CD4-positive, alpha-beta T cell treated with Interleukin-4 for 1 hour (primary cell): ENCODE measurements at places on chromosomes 5 and 9.

GRCh38 chr9:99119976-99120655, 15.2 kb downstream of the TGFBR1 start:
- no peak for DNase-seq

GRCh38 chr9:107489687-107490605, at the start of gene KLF4:
Gene KLF4 (minus strand): TSS chr9:107489769. CDS start chr9:107489172, 597 bp downstream.
- peak; percentile 72 for DNase-seq

DNA sequence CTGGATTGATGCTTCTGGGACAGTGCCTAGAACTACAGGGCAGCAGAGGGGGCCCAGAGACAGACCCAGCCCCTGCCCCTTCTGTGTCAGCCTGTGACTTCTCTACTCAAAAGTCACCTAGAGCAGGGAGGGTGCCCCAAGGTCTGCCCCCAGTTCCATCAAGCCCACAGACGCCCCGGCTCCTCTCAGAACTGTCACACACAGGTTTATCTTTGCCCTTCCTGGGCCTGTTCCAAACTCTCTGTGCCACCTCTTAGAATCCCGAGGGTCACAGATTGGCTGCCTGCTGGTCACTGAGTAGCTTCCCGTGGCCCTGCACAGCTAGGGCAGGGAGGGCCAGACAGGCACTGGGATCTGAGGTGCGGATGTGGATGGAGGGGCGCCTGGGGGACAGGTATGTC, 1.7 kb downstream of the RGS14 start:
- no peak for DNase-seq

- peak; percentile 50 for DNase-seq
Observed at GRCh38 chr9:96232539-96233241, 69.3 kb downstream of the HSD17B3 start.

DNA sequence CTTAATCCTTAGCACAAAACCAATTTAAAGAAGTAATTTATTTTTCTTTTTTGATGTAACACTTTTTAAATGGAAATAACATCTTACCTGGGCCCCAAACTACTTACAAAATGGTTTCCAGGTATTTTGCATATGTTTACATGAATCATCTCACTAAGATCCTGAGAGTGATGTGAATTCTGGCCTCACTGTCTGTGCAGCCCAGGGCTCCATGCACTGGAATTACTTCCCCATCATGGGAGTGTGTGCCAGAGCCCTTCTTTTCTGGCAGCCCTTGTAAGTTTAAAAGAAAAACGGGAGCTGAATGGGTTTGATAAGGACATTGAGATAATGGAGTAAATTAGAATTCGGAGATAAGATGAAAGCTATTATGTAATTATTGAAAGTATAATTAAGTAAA, 12.2 kb upstream of the F2R start:
- DNase-seq: no peak

GRCh38 chr5:169688106-169688505, 51.0 kb downstream of the DOCK2 start:
- DNase-seq: no peak

DNA sequence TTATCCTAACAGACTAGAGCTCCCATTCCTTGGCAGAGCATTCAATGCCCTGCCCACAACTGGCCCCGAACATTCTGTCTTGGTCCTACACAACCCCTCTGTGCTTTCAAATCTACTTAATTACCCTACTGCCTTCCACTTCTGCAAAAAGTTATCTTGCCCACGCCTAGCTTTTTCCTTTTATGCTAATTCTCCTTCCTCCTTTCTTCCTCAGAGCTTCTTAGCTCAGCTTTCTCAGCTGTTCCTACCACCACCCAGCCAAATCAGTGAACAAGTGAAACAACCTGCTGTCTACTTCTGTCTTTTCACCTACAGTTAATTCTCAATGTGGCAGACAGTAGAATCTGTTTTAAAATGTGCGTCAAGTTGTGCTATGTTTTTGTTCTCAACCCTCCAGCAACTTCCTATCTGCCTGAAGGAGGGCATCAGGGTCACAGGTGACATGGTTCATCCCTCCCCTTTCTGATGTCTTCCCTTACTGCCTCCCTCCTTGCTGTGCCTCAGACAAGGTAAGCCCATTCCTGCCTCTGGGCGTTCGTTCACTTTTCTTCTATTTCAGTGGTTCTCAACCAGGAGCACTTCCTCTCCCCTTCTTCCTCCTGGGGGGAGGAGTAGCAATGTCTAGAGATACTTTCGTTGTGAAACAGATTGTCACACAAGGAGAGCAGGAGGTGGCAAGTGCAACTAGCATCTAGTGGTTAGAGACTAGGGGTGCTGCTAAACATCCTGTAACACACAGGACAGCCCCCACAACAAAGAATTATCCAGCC, 1.3 kb upstream of the REEP5 start:
- peak; percentile 58 for DNase-seq

DNA sequence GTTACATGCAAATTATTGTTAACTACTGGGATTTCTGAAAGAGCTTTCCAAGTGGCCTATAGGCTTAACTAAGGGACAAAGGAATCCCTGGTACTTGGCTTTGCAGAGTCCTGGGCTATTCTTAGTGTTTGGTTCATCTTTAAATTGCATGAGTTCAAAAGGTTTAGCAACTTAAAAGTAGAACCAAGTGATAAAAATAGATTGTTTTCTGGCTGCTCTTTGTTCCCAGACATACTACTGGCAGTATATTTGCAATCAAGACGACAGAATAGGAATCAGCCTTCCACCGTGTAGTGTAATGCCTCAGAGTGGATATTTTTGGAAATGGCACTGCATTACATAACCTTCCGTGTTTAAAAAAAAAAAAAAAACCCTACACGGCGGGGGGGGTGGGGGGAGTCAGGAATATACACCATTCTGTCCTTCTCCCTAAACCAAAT, 1.0 kb downstream of the NREP start:
- DNase-seq: no peak

- DNase-seq: no peak
Observed at GRCh38 chr9:68755752-68756151, 50.7 kb downstream of the PIP5K1B start.

GRCh38 chr5:17096952-17097695, 120.3 kb upstream of the BASP1 start:
- DNase-seq: no peak

DNA sequence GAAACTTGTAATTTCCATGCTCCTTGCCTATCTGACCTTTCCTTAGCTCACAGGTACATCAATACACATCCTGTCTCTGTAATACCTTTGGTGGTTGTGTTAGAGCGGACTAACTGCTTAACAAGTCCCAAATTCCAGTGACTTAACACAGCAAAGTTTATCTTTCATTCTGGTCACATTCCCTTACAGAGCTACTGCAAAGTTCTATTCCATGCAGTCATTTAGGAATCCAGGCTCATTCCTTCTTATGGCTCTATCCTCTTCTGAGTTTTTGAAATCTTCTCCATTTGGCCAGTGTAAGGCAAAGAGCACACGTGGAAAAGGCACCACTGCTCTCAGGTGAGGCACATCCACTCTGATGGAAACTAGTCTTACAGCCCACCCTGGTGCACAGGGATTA, 238.6 kb upstream of the ANKRD55 start:
- no peak for DNase-seq

DNA sequence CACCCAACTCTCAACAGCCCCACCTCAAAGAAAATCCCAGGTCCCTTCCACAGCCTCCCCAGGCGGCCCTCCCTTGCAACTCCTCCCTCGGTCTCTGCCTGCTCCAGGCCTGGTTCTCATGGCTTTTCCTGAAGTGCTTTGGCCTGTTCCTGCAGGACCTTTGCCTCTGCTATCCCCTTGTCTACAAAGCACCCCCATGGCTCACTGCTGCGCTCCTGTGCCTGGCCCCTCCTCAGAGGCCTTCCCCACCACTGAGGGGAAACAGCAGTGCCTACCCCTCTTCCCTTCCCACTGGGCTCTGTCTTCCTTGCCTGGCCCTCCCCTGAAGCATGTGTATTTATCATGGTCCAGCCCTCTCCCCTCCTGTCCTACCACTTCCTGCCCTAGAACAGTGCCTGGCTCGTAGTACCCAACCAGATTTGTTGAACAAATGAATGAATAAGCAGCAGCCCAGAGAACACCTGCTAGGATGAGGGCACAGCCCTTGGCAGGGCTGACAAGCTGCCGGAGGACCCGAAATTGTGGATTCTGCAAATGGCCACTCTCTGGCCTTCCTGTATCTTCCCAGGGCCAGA, 68.6 kb upstream of the LRRTM2 start:
- no peak for DNase-seq

DNA sequence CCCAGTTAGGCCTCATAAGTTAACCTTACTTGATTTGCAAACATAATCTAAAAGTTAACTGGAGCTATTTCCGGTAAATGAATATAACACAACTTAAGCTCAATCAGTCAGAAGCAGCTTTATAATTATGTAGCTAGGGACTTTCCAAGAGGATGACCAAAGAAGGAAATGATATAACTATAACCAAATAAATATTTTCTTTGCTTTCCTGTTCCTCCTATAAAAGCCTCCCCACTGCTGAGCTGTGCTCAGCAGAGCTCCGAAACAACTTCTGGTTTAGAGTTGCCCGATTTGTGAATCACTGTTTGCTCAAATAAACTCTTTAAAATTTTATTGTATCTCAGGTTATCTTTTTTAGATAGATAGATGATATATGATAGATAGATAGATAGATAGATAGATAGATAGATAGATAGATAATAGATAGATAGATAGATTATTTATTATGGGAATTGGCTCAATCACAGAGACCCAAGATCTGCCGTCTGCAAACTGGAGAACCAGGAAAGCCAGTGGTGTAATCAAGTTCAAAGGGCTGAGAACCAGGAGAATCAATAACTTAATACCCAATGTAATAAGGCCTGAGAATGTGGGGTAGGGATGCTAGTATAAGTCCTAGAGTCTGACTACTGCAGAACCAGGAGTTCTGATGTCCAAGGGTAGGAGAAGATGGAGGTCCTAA, 19.3 kb upstream of the TMEM161B start:
- no peak for DNase-seq

DNA sequence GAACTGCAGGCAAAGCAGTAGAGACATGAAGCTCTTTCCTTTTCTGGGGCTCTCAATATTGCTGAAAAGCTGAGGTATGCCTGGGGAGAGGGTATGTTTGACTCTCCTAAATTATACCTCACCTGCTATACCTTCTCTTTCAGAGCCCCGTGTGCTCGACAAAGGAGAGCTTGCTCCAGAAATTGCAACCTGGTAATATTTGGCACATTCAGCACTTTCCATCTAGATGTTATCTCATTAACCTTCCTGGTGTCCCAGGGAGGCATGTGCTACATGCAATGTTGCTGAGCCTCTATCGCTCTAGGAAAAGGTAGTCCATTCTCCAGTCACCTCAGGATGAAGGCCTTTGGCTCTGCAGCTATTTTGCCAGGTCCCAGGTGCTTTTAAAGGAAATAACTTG, 78.5 kb upstream of the ZSWIM6 start:
- DNase-seq: no peak

DNA sequence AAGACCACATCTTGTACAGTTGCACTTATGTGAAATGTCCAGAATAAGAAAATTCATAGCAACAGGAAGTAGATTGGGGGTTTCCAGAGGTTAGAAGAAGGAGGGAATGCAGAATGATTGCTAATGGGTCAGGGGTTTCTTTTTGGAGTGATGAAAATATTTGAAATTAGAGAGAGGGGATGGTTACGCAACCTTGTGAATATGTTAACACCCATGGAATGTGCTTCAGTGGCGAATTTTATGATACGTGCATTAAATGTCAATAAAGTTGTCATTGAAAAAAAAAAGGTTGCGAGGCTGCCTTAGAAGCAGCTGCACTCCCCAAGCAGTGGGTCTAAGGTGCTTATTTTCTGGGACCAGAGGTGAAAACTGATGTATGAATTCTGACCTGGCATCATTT, 64.4 kb upstream of the SUB1 start:
- no peak for DNase-seq

DNA sequence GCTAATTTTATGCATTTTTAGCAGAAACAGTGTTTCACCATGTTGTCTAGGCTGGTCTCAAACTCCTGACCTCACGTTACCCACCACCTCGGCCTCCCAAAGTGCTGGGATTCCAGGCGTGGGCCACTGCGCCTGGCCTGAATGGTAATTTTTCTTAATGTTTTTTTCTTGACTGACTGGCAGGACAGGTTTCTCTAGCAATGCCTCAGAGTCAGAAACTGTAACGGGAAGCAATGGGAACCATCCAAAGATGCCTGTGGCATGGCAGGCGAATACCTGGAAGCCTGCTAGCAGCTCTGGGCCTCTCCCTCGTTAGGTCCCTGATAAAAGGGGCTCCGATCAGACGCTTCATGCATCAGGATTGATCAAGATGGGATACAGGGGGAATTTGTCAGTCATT, 639.2 kb downstream of the NR2F1-AS1 start:
- no peak for DNase-seq

DNA sequence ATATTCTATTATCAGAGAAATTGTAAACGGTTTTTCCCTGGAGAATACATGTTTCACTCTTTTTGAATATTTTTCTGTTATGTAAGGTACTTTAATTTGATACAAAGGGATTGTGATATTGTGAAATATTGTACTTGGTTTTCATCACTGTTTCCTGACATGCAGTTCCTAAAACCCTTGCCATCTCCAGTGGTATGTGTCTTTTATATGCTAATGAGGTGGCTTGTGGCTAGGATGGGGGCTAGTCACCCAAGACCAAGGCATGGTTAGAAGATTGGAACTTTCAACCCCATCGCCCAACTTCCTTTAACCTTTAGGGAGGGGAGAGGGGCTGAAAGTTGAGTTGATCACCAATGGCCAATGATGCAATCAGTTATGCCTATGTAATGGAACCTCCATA, 160.6 kb downstream of the TAF11L14 start:
- no peak for DNase-seq

- DNase-seq: no peak
Observed at GRCh38 chr5:170711300-170711699, 72.2 kb upstream of the GABRP start.
